Thoracic aorta endothelial cell (primary cell): ENCODE measurements at places on chromosomes 11 and 22. TPM values are rescaled to one million over a fixed set of nuclear protein-coding genes. Genes with fewer than 3 reads are reported as not detected.

The PNPLA3 gene
- 1.1 and 6.4 TPM in 2 replicates for total RNA-seq

The ANO1 gene
- total RNA-seq = 0.27 TPM in 1 of 2 replicates, not detected in the other

The TEF gene
- total RNA-seq = 2.2 and 3.1 TPM in 2 replicates

The BID gene
- 33.5 and 47.5 TPM in 2 replicates for total RNA-seq

The OR52A1 gene
- total RNA-seq = not detected in 2 replicates

The C11orf52 gene
- 0.29 TPM in 1 of 2 replicates, not detected in the other for total RNA-seq

The DEFB131B gene
- total RNA-seq = not detected in 2 replicates

The KRTAP5-9 gene
- total RNA-seq = not detected in 2 replicates

The OR4A16 gene
- total RNA-seq = not detected in 2 replicates

The HIC2 gene
- total RNA-seq = 3.2 and 3.7 TPM in 2 replicates

The CD3E gene
- not detected in 2 replicates for total RNA-seq

The SART1 gene
- 30.9 and 35.9 TPM in 2 replicates for total RNA-seq

The NPTXR gene
- total RNA-seq = 0.29 and 1.3 TPM in 2 replicates
